ENCODE measurements at places on chromosomes 1 and 21.
A peak's percentile ranks its signal among the peaks of the same experiment; 100 is the strongest.

- DNase-seq, result no peak
Observed at GRCh38 chr1:11345971-11346715, 73.1 kb downstream of the UBIAD1 start.

GRCh38 chr1:42419126-42419821, 36.5 kb downstream of the ZMYND12 start:
- DNase-seq, result peak; percentile 80

- DNase-seq, result no peak
Observed at GRCh38 chr1:114314098-114314497, 160.4 kb upstream of the SYT6 start.

DNA sequence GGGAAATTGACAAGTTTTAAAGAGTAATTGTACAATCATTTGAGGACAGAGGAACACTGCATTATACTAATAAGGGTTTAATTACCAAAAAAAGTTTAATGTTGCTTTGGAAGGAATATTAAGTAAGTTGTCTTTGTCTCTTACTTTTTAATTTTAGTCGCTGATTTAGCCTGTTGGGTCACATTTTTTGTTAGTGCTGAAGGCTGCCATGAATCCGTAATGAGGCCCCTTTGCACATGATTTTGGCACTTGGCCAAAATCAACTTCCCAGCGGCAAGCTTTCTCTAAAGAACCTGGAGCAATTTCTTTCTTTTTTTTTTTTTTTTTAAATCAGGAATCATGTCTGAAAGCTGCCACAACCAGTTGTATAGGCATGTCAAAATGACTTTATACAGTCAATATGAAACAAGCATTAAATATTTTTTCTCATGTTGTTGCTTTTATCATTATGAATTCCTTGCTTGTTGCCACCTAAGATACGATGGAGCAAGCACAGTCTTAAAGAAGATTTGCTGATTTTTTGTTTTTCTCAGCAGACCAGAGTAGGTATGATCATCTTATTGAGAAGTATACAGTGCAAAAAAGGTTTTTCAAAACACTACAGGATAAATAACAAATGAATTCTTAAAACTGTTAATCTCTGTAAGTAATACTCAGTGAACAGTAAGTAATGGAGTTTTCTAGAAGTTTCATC, 690.4 kb downstream of the USP25 start:
- peak; percentile 39 for DNase-seq

- no peak for DNase-seq
Observed at GRCh38 chr1:17591814-17592430, 52.4 kb downstream of the ARHGEF10L start.

- DNase-seq, result peak; percentile 66
Observed at GRCh38 chr1:58814251-58815068, 30.6 kb upstream of the JUN start.

GRCh38 chr1:106995970-106996369, 60.5 kb upstream of the PRMT6 start:
- DNase-seq, result no peak

DNA sequence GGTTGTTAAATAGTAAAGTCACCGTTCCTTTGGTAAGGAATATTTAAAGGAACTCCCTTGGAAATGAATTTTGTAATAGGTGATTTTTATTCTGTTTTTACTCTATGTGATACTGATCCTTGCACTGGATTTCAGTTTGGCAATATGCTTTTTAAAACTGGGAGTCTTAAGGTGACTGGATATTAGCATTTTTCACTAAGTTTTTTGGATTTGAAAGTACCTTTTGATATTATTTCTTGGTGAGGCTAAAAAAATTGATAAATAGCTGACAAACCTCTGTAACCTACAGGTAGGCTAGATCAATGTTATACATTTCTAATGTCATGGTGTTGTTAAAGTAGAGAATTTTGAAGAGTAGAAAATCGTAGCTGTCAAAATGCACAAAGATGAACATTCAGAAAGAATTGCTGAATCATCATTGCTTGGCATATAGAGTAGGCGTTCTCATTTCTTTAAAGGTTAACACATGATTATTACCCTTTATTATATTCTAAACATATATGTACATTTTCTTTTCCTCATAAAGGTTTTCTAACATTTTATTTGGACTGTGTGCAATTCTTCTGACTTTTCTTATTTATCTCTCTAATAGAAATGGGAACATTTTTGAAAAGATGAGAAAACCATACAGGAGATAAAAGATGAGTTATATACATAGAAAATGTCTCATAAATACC, 1.5 kb upstream of the DNAJB4 start:
- no peak for DNase-seq

DNA sequence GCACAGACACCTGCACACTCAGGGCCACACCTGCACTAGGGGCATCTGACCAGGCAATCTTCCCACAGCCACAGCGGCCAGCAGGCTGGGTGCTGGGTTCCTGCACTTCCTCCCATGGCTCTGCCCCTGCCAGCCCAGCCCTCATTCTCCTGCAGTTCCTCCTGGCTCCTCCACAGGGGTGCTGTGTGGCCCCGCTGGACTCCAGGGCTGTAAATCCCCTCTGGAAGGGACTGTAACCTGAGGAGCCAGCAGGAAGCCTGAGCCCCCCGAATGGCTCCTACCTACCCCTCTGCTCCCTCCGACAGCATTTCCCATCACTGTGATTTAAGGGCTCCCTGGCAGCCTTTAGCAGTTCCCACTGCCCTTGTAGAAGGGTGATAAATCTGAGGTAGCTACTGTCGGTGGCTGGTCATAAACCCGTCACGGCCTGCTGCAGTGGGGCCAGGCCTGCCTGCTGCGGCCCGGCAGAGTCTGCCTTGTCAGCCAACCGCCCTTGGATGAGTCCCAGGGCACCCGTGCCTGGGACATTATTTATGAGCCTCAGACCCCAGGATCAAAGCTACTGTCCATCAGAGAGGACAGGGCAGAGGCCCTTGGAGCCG, 8.8 kb downstream of the UBL4B start:
- no peak for DNase-seq

- DNase-seq, result no peak
Observed at GRCh38 chr1:75172556-75172955, 38.4 kb downstream of the LHX8 start.

DNA sequence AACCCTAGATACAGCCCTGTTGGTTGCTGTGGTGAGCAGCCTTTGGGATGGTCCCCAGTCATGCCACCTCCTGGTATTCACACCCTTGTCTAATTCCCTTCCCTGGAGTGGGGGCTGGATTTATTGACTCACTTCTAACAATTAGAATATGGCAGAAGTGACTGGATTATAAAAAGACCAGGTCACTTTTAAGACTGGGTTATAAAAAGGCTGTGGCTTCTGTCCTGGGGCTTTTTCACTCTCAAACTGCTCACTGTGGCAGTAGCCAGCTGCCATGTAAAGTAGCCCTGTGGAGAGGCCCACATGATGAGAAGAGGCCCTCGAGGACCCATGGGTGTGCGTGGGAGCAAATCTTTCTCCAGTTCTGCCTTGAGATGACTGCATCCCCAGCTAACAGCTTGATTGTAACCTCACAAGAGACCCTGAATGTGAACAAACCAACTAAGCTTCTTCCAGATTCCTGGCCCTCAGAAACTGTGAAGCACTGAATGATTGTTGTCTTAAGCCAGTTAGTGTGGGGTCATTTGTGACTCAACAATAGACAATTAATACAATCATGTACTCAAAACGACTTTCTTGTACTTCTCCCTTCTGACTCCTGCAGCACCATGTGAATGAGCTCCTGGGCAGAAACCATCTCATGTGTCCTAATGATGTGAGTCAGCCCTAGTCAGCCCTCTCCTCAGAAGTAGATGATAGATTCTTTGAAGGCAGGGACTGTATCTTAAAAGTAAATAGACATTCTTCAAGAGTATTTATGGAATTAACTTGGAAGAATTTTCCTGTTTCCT, 234.9 kb downstream of the TNR start:
- DNase-seq, result no peak

GRCh38 chr1:111491070-111491469, 12.4 kb downstream of the ADORA3 start:
- peak; percentile 42 for DNase-seq

DNA sequence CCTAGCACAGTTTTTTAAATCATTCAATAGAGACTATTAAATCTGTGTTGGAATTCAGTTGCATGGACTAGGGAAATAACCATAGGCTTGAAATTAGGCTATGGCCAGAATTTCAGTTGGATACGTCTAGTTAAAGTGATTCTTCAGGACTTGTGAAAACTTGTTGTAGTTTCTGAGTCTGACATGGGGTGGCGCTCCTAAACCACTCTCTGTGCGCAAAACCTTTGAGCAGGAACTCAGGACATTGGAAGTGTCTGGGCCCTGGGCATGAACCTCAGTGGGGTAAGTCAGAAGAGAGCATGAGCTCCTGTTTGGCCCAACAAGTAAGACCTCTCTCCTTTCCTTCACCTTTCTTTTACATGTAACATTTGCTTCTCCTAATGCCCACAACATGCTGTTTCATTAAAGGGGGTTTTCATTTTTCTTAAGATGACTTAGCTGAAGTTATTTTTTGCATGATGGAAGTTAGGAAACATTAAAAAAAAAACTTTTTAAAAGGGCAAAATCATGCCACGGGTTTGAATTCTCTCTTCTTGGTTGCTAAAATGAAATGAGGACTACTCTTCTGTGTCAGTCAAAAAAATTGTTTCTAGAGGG, 17.1 kb upstream of the CCDC190 start:
- no peak for DNase-seq

DNA sequence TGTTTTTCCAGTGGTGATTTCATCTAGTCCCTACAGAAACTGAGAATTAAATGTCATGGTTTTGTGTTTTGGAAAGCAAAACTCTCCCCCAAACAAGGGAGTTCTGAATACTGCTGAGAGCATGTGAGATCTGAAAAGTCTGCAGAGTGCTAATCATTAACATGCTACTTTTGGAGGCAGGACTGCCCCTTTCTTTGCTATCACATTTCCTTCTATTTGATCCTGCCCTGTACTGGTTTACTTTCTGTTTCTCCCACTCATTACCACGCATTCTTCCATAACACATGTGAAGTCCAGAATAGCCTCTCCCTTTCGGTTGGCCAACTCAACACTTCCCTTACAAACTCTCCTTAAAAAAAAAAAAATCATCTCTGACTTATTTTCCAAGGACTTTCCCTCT, 63.6 kb downstream of the GADD45A start:
- DNase-seq, result no peak

DNA sequence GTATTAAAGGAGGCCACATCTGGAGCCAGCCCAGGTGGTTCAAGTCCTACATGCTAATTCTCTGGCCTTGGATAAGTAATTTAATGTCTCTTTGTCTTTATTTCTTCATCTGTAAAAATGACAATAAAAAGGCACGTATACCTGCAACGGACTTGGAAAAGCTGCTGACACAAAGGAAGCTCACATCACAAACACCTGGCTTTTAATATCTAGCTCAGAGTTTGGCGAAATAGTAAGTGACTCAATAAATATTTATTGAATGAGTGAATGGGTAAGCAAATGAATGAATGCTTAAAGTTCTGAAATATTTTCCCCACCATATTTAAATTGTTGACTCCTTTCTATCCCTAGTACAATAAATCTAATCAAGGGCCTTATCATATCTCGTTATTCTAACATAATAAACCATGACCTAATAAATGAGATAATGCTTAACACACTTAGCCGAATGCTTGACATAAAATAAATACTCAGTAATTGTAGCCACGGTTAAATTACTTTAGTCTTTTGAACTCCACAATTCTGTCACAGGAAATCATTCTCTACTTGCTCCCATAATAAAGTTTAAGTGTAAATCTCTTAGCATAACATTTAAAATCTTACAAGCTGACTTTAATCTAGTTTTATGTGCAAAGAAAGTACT, 74.7 kb upstream of the PALMD start:
- no peak for DNase-seq

DNA sequence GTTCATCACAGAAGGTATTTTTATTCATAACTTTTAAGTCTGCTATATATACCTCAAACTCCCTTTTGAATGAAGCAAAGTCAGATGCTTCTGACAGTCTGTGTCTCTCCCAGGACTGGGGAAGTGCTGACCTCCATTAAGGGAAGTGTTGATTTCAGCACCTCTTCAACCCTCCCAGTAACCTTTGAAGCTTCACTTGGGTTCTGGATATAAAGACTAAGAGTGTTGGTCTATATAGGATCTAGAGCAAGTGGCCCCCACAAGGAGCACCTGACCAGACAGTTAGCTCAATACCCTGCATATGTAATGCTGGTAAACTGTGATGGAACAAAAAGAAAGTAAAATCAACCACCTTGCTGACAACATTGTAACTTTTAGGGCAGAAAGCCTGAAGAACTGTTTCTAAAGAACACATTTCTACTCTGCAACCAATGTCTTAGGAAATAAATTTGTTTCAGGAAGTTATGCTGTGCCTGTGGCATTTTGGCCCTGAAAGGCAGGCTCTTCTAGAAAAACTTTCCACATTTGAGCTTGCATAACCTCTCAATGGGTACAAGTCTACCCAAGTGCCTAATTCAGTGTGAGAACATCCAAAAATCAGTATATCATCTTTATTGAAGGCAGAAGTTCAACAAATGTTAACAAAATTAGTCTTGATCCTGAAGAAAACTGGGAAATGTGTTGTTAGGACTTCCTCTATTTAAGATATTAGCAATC, 865 bp upstream of the PTPN22 start:
- no peak for DNase-seq
